ENCODE measurements at places on chromosomes 12 and 14.

GRCh38 chr12:27971121-27971489 lies 1.4 kb downstream of the PTHLH start:
- no peak for DNase-seq

DNA sequence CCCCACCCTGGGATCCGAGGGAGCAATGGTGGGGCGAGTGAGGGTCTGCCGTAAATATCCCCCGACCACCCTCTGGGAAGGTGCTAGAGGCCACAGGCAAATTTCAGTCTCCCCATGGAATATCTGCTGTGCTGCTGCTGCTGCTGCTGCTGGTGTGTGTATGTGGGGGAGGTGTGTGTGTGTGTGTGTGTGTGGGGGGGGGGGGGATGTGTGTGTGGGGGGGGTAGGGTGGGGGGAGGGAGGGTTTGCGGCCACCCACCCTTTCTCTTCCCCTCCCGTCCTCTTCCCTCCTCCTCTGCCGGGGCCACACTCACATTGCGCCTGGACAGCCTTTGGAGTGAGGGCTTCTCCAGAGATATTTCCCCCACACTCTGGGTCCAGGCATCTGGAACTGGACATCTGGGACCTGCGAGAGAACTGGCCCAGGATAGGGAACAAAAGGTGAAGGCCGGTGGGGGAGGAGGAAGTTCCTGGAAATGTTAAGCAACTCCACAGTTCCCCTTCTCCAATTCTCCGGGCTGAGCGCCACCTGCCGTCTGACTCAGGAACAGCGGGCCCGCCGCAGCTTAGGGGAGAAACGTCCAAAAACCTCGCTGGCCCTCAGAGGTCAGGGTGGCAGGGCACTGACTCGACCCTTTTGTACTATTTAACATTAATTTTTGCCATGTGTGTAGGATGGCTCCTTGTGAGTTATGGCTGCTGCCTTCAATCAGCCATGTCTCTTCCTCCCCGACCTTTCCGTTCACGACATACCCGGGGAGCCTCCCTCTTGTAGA lies at the start of gene C1RL:
TSS of gene C1RL (minus strand) at position 419 of the 776 bp plus-strand sequence. CDS start at position 385, 34 bp downstream.
- no peak for DNase-seq

DNA sequence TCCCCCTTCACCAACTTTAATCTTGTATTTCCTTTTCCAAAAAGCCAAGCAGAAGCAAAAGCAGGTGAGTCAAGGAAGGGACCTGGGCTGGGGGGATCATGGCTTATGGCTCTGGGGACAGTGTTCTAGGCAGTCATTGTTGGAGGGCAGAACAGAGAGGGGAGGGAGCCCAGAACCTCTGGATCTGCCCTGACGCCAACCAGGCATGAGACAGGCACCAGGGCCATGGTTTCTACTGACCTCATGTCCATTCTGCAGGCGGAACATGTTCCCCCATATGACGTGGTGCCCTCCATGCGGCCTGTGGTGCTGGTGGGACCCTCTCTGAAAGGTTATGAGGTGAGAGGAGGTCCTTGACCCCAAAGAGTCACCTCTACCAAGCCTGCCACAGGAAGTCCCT lies 6.6 kb downstream of the CACNB3 start:
- DNase-seq: no peak

GRCh38 chr12:113407931-113408600 lies 4.4 kb upstream of the SDS start:
- DNase-seq: no peak

DNA sequence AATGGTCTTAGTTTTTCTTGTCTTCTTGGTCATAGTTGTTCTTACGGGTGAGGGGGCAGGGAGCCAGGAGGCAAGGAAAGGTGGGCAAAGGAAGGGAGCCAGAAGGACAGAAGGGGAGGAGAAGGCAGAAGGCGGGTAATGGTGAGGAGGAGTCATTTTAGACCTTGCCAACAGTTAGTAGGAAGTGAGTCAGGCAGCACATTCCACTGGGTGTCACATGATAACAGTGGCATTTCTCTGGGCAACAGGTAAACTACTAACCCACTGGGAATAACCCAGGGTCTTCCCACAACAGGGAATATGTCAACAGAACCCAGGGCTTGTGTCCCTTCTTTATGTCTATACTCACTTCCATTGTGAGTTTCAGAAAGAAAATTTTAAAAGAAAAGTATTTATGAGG lies 127.6 kb downstream of the SLC8A3 start:
- no peak for DNase-seq

DNA sequence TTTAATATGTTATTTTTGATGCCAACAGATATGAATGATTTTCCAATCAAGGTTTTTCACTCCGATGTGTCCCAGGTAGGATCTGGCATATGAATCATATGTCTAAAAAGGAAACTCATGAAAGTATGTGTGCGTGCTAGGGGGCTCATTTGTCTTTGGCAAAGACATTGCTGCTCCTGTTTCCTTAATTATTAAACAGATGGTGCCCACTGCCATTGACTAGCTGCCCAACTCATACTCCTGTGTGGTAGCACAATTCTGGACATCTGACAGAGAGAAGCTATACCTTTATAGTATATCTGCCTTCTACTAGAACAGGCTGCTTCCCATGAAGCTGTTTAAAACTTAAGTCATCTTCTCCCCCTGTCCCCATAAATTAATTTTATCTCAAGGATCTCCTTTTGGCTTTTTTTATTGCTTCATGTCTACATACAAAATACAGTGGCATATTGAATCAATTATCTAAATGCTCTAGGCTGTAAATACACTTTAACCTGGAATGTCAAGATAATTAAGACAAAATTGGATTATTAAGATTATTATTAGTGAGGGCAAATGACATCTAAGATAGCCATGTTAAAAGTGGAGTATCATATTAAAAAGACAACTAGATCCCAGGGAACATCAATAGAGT lies 1.4 kb upstream of the PDE3A start:
- DNase-seq: no peak

DNA sequence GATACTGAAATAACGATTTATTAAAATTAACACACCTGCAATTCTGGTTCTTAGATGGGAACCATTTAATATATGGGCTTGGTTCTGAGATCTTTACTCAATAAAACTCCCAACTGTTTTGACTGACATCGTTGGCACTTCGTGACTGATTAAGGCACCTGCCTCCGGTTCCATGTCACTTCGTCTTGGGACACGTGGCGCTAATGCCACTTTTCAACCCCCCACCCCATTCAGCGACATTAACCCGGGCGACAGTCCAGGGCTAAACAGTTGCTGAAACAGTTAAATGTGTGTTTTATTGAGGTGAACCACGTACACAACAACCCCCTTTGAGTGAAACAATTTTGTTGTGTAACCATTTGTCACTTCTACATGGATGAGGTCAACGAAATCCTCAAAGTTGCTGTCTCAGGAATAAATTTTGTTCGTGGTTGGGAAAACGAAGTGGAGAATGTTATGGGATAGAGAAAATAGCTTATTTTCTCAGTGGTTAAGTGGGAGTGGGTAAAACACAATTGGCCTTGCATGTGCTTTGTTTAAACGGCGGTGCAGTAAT lies 9.9 kb upstream of the SLC38A2 start:
- no peak for DNase-seq

GRCh38 chr14:105063056-105063455 lies 2.2 kb downstream of the GPR132 start:
- DNase-seq: no peak

DNA sequence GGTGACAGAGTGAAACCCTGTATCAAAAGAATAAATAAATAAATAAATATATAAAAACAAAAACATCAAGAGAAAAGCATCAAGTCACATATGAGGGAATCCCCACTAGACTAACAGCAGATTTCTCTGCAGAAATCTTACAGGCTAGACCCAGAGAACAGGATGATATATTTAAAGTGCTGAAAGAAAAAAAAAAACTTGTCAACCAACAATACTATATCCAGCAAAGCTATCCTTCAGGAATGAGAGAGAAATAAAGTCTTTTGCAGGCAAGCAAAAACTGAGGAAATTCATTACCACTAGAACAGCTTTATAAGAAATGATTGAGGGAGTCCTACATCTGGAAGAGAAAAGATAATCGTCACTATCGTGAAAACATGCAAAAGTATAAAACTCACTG lies 6.4 kb upstream of the SFSWAP start:
- DNase-seq: no peak

DNA sequence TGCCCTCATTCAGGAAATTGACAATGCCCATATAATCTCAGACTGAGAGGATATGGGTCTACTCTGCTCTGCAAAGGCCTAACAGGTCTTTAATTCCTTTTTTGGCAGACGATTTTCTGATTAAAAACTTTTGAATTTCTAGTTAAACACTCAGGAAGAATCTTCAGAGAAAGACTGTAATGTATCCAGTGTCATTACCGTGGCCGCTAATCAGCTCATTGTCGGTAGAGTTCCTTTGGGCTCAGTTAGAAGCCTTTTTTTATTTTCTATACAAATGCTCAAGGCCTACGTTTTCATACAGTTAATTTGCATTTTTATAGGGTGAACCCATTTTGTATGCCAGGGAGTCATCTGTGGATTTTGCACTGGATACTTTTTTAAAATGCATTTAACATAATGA lies 549.9 kb downstream of the RPS29 start:
- DNase-seq: no peak

DNA sequence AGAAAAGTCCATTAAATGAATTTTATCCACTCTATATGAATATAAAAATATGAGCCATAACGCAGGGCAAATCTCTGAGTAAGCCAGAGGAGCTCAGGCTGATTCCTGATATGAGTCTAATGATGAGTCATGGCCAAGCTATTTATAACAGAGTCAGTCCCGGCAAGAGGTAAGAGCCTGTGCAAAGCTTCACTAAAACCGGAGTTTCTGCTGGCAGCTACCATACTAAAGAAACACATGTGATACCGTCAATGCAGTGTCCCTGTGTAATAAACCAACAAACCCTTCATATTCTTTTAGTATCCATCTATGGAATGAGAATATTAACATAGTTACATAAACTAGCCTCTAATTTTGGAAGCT lies 319.4 kb downstream of the KCNC2 start:
- DNase-seq: peak; percentile 25

DNA sequence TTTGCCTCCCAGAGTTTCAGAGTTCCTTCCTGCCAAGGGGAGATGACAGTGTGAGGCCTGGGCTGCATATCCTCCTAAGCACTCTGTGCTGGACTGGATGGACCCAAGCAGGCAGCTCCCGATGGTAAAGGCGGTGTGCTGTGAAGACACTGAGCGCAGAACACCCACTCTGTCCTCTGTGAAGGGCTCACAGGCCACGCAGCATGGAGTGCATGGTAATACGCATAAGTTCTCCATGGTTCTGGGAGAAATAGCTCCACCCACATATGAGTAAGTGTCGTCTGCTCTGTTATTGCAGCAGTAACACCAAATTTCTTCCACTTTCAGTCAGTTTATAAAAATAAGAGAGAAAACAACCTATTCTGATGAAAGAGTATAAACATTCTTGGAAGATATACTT lies 55.8 kb downstream of the TMEM30B start:
- DNase-seq: no peak

DNA sequence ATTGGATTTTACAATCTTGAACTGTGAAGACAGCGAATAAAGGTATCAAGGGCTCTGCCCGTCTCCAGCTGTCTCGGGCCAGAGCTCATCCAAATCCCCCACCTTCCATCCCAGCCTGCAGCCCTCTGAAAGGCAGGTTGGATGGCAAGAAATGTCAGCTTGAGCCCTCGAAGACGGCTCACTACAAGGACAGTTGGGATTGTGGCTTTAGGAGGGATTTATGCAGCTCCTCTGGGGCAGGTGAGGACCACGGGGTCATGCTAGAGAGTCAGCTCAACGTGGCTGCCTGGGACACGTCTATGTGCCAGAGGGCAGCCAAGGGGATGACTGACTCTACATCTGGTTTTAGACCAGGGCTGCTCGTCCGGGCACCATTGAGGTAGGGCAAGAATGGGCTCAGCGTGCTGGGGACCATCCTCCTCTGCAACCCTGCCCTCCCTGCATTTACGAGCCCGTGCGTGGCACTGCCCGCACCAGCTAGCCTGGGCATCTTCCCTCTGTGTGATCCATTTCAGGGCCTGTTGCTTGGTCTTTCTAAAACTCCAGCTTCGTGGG lies 16.2 kb downstream of the MVK start:
- no peak for DNase-seq

- no peak for DNase-seq
These were observed 624.8 kb upstream of the TMEM132C start for GRCh38 chr12:127642208-127642607.

DNA sequence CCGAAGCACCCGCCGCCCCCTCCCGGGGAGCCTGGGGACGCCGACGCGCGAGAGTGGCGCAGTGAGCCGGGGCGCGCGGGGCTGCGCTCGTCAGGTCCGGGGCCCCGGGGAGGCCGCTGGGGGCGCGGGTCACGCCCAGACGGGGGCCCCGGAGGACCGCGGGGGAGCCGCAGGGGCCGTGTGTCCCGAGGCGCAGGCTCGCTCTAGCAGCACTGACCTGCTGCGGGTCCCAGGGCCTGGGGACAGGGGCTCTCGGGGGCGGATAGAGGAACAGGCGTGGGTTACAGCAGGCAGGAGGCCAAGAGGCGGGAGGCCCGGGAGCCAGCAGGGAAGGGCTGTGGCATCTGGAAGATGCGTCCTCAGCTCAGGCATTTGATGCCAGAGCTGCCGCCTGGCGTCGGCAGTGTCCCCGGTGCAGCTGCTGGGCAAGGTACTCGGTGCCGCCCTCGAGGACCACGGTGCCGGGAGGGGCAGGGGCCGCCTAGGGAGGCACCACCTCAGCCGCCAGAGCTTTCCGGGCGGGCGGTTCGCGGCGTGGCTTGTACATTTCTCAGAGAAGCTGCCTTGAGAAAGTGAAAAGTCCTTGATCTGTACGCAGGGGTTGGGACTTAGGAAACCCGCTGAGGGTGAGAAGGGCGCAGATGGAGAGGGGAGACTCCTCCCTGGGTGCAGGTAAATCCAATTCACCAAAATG lies 1.2 kb downstream of the WNT5B start:
- DNase-seq: no peak

GRCh38 chr14:56412468-56413434 lies 166.8 kb upstream of the TMEM260 start:
- DNase-seq: no peak

DNA sequence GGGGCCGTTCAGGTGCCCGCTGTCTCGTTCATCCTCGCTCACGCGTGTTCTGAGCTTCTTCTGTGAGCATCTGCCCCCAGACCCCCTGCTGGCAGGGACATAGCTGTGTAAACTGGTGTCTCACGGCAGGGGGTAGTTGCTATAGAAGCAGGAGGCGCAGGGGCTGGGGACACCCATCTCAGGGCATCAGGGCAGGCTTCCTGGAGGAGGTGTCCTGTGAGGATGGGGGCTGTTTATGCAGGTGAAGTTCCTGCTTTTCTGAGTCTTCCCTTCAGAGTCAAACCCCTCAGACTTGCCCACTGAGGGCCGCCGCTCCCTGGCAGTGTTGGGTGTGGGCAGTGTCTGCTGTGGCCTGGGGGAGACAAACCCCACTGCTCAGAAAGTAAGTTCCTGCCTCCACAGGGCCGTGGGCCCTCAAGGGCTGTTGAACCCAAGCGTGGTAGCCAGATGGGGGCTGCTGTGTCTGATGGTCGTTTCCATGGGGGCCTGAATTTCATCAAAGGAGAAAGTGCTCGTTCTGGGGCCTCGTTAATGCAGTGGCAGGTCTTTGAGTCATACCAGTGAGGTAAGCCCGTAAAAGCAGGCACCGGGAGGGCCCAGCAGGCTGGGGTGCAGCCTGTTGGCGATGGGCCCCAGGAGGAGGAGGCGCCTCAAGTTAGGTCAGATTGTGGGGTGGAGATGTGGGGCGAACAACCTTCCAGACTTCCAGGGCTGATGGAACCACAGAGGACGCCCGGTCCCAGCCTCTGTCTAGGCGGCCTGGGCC lies 23.4 kb downstream of the KIF26A start:
- DNase-seq: no peak
